ENCODE measurements at places on chromosomes 1 and 21.

GRCh38 chr1:174700775-174701174, 253.0 kb downstream of the GPR52 start:
- DNase-seq, result no peak

DNA sequence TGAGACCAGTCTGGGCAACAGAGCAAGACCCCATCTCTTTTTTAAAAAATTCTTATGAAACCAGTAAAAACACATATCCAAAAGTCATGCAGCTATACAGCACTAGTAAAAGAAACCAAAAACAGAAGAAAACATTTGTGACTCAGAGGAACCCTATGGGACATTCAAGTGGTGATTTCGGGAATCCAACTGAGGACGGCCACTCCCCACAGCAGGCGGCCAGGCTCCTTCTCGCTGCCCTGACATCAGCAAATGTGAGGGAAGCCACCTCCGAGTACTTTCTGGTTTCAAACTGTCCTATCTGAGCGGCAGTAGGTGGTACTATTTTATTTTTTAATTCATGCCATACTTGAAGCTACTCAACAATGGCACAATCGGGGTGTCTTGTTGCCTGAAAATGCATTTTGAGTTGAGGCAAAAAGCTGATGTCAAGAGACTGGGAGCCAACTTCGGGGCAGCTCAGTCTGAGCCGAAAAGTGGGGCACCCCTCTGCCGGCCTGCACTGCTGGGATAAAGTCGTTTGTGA, 3.3 kb downstream of the SUMO3 start:
- DNase-seq, result no peak

- DNase-seq, result no peak
These were observed 23.2 kb upstream of the RAVER2 start for GRCh38 chr1:64721576-64722145.

GRCh38 chr1:57644667-57645066, 220.8 kb upstream of the DAB1 start:
- DNase-seq, result no peak

- DNase-seq, result no peak
These were observed 15.4 kb downstream of the KCNJ15 start for GRCh38 chr21:38272215-38272614.

- peak; percentile 52 for DNase-seq
These were observed 53.3 kb downstream of the PTGFR start for GRCh38 chr1:78543941-78544643.

DNA sequence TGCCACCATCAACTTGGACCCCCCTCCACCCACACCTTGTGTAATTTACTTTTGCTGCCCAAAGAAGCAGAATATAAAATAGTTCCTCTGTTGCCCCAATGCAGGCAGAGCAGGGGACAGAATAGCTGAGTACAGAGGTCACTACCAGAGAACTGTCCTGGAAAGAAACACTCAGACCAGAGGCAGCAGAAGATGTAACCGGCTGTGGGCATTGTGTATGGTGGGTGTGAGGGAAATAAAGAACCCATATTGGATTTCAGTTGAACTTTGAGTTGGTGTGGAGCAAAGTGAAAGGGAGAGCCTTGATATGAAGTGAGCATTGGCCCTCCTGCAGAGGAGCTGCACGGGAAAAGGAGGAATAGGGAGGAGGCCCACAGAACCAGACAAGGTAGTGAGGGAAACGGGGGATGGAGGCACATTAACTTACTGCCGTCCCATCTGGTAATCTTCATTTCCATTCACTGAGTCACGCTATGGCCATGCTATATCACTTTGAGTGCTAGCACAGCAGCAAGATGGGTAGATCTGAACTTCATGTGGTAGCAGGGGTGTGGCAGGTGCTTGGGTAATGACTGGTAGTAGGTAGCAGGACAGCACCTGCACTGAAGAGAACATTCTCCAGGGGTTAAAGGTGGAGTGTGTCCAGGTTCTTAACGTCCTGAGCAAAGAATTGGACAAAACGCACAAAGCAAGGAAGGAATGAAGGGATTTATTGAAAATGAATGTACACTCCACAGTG, 56.3 kb upstream of the FBXO28 start:
- no peak for DNase-seq

DNA sequence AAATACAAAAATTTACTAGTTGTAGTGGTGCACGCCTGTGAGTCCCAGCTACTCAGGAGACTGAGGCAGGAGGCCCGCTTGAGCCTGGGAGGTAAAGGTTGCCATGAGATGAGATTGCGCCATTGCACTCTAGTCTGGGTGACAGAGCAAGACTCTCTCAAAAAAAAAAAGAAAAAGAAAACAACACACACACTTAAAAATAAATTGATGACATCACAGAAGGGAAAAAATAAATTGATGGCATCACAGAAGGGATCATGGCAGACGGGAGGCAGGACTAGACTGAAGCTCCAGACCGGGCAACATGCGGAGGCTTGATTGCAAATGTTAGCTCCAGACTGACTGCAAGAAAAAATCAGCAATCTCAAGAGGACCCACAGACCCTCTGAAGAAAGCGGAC, 43.3 kb downstream of the KLHL20 start:
- no peak for DNase-seq

GRCh38 chr1:18481921-18482701, 1.4 kb downstream of the KLHDC7A start:
- DNase-seq, result no peak

DNA sequence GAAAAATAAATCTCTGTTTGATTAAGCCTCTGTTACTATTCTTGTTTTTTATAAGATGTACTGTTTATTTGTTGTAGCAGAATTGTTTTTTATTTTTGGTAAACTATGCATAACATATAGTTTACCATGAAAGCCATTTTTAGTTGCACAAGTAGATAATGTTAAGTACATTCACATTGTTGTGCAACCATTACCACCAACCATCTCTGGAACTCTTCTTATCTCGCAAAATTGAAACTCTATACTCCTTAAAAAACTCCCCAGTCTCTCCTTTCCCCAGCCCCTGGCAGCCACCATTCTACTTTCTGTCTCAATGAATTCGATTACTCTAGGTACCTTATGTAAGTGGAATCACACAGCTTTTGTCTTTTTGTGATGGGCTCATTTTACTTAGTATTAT, 27.4 kb upstream of the UHMK1 start:
- DNase-seq, result no peak

DNA sequence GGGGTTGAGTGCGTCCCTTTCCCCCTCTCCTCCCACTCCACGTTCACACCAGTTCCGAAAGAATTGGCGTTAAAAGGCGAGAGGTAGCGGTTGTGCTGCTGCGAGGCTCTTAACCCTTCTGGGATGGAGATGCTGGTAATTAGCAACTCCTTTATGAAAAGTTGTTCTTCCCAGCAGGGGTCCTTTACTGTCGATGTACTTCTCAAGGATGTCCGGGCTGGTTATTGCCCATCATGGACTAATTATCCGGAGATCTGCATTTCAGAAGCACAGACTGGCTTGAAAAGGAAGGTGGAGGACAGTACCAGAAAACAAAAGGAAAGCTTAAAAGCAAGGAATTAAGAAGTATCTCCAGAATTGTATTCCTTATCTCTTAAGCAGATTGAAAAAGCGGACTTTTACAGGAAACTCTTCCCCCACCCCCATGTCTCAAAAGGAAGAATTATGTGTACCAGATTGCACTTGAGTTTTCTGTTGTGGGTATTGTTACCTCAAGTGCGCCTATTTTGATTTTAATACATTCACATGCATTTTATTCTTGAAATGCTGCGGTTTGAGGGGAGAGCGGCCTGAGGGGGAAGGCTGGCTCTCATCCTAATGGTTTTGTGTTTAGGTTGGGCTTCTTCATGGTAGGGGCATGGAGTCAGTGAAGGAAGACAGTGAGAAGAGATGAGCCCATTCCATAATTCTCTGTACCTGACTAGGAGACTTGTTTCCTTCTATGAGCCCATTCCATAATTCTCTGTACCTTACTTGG, 1.5 kb downstream of the AK4 start:
- DNase-seq, result no peak

- peak; percentile 61 for DNase-seq
These were observed 21.8 kb downstream of the ATF3 start for GRCh38 chr1:212630158-212630900.

DNA sequence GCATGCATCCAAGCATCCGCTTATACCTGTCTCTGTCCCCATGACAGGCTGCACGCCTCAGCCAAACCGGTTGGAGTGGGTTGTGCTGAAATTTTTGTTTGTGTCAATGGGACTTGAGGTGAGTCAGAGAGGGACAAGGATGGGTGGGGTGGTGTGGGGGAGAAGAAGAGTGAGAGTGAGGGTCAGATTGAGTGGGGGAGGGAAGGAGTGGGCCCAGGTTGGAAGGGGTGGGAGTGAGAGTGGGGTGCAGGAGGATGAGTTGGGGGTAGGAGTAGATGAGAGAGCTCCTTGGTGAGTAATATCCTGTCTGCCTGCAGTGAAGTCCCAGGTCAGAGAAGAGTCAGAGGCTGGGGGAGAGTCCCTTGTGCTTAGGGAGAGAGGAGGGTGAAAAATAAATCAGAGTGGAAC, 3.3 kb upstream of the NECTIN4 start:
- DNase-seq, result peak; percentile 64

GRCh38 chr1:116717318-116717717, 36.9 kb upstream of the CD2 start:
- DNase-seq, result no peak

DNA sequence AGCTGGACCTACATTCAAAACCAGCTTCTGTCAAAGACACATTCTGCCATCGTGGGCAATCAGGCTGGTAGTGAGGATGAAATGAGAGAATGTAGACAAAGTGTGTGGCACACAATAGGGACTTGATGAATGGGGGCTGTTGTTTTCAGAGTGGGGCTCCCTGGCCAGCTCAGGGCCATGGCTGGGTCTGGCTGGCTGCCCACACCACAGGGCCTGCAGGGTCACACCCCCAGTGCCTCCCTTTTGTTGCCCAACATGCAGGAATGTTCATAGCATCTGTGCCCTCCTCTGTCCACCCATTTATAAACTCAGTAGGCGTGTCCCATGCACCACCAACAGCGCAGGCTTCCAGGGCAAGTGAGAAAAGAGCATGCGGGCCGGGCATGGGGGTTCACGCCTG, 20.8 kb upstream of the ECE1 start:
- no peak for DNase-seq

DNA sequence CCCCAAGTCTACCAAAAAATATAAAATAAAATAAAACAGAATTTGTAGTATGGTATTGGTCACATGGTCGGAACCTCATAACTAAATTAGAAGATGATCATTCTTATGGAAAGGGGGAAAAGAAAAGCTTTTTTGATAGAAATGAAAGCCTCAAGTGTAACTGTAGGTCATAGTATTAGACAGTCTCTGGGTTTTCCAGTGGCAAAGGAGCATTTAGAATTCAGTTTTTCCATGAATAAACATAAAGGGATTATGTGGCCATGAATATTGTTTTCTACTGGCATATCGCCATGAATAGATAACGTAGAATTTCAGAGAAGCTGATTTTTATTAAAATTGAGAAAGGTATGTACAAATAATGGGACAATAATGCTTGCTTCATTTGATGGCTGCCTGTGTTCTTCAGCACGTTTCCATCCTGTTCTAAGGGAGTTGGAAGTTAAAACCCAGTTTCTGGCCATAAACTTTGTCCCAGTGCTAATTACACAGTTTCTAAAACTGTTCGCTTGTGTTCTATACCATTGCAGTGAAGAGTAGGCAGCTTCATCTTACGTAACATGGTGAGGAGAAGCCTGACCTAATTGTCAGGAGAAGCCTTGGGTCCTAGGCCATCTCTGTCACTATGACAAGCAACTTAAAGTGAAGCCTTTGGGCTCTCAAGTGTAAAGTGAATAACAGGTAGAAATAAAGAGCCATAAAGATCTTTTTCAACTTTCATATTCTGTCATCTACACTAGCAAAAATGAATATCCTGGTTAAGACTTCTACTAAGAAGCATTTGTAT, 70.5 kb upstream of the PGD start:
- DNase-seq, result no peak

DNA sequence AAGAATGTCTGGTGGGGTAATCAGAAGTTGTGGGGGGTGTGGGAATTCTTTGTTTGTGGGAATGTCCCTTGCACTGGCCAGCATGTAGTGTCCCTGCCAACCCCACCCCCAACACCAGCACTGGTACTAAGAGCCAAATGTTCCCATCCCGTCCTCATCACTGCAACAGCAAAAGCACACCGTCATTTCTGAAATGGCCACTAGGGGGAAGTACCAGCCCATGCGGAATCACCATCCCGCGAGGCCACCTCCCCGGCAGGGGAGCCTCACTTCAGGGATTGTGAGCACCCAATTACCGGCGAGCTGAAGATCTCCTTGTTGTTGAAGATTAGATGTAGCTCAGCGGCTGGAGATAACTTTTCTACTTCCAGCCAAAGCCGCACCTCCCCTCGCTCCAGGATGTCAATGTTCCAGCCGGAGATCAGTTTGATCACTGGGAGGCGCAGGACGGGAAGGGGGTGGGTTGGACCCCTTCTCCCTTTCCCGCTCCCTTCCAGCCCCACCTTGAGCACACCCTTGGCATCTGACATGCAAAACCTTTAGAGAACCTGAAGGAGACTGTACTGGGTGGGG, 41.0 kb downstream of the MYOM3 start:
- DNase-seq, result peak; percentile 78

GRCh38 chr21:44880405-44881197, 7.1 kb upstream of the PTTG1IP start:
- peak; percentile 70 for DNase-seq

GRCh38 chr1:184049836-184050468, 1.6 kb upstream of the TSEN15 start:
- DNase-seq, result no peak

DNA sequence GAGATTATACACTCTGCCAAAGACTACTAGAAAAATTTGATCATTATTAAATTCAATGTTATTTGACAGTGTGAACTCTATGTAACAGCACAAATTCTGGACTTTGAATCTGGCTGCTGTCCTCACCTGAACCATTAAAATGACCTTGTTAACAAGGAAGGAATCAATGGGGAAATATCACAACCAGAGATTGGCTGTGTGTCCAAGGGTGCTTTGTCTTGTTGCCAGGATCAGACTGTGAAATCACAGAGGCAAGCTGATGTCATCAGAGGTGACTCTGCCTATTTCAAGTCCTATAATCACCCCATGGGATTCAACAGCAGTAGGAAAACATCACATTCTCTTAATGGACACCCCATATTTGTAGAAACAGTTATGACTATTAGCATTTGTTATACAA, 46.8 kb downstream of the ADAMTS5 start:
- peak; percentile 47 for DNase-seq

DNA sequence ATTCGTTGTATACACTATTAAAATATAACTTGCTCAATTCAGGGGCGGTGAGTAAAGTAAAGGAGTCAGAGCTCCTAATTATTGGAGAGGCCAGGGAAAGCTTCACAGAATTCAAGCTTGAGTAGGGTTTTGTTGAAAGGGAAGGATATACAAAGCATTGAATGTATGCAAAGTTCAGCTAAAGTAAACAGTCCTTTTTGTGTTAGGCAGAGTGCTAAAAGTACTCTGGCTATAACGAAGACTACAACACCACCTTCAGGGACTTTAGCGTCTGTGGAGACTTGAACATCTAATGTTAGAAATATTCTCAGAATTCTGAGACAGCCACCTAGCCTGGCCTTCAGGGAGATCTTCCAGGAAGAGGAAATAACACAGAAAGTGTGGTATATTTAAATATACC, 1.1 kb downstream of the FALEC start:
- peak; percentile 24 for DNase-seq

- no peak for DNase-seq
These were observed 97.5 kb upstream of the KCNE2 start for GRCh38 chr21:34266351-34266750.

GRCh38 chr1:246106342-246106763, 400.7 kb downstream of the SMYD3 start:
- DNase-seq, result peak; percentile 57

- DNase-seq, result no peak
These were observed 33.4 kb downstream of the KCNA2 start for GRCh38 chr1:110572751-110573150.

All from M059J (cell line).